ENCODE measurements at places on chromosomes 5 and 9.

GRCh38 chr9:77903666-77904285 lies 127.8 kb downstream of the GNAQ start:
- DNase-seq: no peak

DNA sequence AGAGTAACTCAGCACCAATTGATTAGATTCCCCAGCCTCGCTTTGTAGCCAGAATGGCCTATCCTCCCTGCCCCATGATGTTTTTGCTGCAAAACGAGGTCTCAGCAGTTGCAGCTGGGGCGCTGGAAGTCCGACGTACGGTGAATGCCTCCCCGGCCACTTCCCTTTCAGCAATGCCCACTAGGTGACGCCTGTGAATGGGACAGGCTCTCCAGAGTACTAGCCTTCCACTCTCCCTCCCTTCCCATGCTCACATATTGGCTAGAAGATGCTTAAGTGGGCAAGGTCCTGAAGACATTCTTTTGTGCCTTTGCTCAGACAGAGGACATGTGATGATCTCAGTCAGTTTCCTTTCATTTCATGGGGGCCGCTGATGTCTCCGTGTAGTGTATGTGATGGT lies 50.8 kb downstream of the DMRT2 start:
- DNase-seq: no peak

DNA sequence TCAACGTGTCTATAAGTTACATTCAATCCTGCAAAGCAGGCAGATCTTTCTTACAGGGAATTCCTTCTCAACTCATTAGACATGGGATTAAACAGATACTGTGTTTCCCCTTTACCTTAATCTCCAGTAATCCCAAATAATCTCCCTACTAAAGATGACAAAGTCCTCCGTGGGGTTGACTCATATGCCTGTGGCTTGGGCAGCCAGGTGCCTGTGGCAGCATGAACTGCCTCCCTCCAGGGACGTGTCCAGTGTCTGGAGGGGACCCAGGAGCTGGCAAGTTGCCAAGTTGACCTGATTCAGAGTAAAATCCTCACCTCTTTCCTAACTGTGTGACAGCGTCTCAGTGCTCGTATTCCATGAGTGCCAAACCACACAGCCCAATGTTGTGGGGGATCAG lies 94.6 kb upstream of the PTCH1 start:
- no peak for DNase-seq

DNA sequence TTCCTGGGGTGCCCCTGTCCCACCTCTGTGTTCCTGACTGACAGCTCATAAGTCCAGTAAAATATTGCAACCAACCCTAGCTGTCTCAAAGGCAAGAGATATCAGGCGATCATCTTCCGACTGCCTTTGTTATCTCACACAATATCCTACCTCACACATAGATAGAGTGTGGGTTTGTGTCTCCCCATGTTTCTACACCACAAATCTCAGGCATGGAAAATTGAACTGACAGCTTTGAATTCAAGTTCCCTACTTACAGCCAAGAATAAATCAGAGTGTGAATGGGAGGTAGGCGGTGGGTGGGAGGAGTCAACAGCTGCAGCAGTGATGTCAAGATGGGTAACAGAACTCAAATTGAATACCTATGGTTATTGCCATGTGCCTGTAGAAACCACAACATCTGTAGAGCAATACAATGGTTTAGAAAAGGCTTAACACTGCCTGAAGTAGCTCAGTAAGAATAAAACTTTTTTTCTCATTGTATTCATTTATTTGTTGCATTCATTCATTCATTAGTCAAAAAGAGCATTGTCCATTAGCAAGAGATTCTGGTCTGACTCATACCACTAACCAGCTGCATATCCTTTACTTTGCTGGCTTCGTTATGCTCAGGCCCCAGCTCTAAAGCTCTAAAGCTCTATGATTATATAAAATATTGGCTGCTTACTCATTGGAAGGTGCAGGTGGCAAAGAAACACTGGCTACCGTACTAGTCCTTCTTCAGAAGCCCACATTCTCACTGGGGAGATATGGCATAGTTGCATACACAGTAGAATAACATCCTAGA lies 108.2 kb upstream of the DMAC1 start:
- DNase-seq: no peak

GRCh38 chr5:99317136-99317535 lies 388.3 kb upstream of the CHD1 start:
- no peak for DNase-seq

- no peak for DNase-seq
Observed at GRCh38 chr5:94857111-94857510, 238.6 kb downstream of the SLF1 start.

DNA sequence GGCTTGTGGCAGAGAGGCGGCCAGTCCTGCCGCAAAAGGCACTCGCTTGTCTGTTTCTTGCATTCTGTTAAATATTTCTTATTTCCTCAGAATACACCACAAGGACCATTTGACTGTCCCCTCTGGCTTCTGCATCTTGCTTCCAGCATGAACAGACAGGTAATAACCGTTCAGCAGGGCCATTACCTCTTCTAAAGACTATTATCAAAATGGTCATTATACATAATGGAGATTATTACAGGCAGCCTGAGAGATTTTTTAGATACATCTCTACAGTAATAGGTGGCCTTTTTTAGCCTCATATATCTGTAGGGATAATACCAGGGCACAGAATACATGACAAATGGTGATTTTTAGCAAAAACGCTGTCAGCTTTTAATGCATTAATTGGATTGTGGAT lies 382.0 kb downstream of the PSAT1 start:
- DNase-seq: no peak

- DNase-seq: no peak
Observed at GRCh38 chr9:95764533-95765319, 110.8 kb upstream of the ERCC6L2 start.

- no peak for DNase-seq
Observed at GRCh38 chr9:14813336-14814248, 91.1 kb upstream of the CER1 start.

- peak; percentile 33 for DNase-seq
Observed at GRCh38 chr5:75510836-75511434, 494 bp downstream of the CERT1 start.

DNA sequence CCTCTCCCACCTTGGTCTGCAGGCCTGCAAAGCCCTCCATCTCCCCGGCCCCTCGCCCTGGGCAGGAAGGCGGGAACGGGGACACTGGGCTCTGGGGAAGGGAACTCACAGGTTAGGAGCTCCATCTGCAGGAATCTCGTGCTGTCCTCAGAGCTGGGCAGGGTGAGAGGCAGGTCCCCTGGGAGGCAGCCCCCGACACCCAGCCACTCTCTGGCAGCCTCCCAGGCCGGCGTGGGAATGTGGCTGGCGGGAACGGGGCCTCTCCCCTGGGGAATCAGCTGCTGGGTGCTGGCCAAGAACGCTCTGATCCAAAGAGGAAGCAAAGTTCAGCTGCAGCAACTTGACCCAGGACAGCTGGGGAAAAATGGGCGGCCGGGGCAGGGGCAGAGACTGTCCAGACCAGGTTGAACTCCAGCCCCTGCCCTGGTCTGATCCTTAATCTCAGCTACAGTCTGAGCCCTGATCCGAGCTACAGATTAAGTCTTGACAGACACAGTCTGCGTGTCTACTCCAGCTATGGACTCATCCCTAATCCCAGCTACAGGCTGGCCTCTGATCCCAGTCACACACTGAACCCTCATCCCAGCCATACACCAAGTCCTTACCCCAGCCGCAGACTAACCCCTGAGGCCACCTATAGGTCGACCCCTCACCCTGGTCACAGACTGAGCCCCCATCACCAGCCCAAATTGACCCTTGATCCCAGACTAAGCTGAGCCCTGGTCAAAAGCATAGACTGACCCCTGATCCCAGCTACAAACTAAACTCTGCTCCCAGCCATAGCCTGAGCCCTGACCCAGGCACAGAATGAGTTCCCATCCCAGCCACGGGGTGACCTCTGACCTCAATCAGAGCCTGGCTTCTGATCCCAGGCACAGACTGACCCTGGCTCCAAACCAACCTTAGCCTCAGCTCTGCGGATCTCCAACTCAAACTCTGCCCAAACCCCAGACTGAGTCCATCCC lies 37.3 kb upstream of the EGFL7 start:
- no peak for DNase-seq
